ENCODE measurements at places on chromosomes 4 and X.

- no peaks in the 10 kb centered on the region for H3K27me3 ChIP-seq
- peaks cover 23% of the 10 kb centered on the region for H3K4me1 ChIP-seq
- no peak overlapping the region for H3K4me3 ChIP-seq
- H3K36me3 ChIP-seq = no peaks in the 10 kb centered on the region
- H3K27ac ChIP-seq = no peak overlapping the region
These were observed 8.8 kb downstream of the RGS12 start for GRCh38 chr4:3301450-3302172.

DNA sequence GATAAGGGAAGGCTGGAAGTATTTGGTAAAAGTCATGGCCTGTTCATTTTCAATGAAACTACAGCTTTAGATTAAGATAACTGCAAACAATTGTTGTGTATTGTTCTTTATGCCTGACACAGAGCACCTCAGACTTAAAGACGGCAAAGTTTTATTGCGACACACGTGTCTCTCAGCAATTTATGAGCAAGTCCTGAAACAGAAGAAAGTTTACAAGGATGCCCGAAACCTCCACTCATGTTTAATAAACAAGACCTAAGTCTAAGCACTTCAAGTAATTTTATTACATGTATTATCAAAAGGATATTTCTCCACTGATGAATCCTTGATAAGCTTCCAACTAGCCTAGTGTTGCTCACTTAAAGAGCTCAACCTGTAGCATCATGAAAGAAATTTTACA, 51.0 kb downstream of the DHX15 start:
- H3K36me3 ChIP-seq = peaks cover 18% of the 10 kb centered on the region
- peak; percentile 50 for DNase-seq
- H3K27me3 ChIP-seq = no peaks in the 10 kb centered on the region

- H3K4me1 ChIP-seq = peaks cover 6% of the 10 kb centered on the region
- peak overlapping the region; percentile 56 for H3K27ac ChIP-seq
- peak; percentile 75 for DNase-seq
- H3K27me3 ChIP-seq = no peaks in the 10 kb centered on the region
- peaks cover 17% of the 10 kb centered on the region for H3K36me3 ChIP-seq
- no peak overlapping the region for H3K4me3 ChIP-seq
These were observed 51.2 kb downstream of the ZNF827 start for GRCh38 chr4:145887241-145887991.

GRCh38 chr4:130468340-130468739, 1372.4 kb downstream of the C4orf33 start:
- H3K27ac ChIP-seq = no peak overlapping the region
- H3K36me3 ChIP-seq = no peaks in the 10 kb centered on the region
- H3K27me3 ChIP-seq = no peaks in the 10 kb centered on the region
- no peaks in the 10 kb centered on the region for H3K4me1 ChIP-seq
- no peak overlapping the region for H3K4me3 ChIP-seq

- no peaks in the 10 kb centered on the region for H3K36me3 ChIP-seq
- H3K27me3 ChIP-seq = no peaks in the 10 kb centered on the region
- no peak overlapping the region for H3K27ac ChIP-seq
- peaks cover 17% of the 10 kb centered on the region for H3K4me1 ChIP-seq
- no peak overlapping the region for H3K4me3 ChIP-seq
- no peak for DNase-seq
These were observed 10.6 kb upstream of the PRDM8 start for GRCh38 chr4:80186676-80187075.

- no peaks in the 10 kb centered on the region for H3K4me1 ChIP-seq
- no peak for DNase-seq
- no peak overlapping the region for H3K27ac ChIP-seq
- no peaks in the 10 kb centered on the region for H3K27me3 ChIP-seq
- H3K36me3 ChIP-seq = no peaks in the 10 kb centered on the region
- H3K4me3 ChIP-seq = no peak overlapping the region
These were observed 60.6 kb upstream of the CFAP47 start for GRCh38 chrX:35858906-35859305.

- peak; percentile 29 for DNase-seq
- no peak overlapping the region for H3K4me3 ChIP-seq
- H3K27me3 ChIP-seq = peaks cover 2% of the 10 kb centered on the region
- H3K4me1 ChIP-seq = no peaks in the 10 kb centered on the region
These were observed 19.5 kb downstream of the EPGN start for GRCh38 chr4:74327762-74328161.

- no peak overlapping the region for H3K4me3 ChIP-seq
- no peak overlapping the region for H3K27ac ChIP-seq
- DNase-seq = no peak
- 0 out of 2 replicates have a peak, but pooled peaks cover 1% of the 10 kb centered on the region for H3K4me1 ChIP-seq
- H3K27me3 ChIP-seq = peaks cover 20% of the 10 kb centered on the region
These were observed 121.6 kb upstream of the TRIM2 start for GRCh38 chr4:153082322-153083301.

- no peak for DNase-seq
- peaks cover 2% of the 10 kb centered on the region for H3K27me3 ChIP-seq
- no peak overlapping the region for H3K4me3 ChIP-seq
These were observed 28.6 kb upstream of the CCNI start for GRCh38 chr4:77104388-77104787.
